IMR-90 (cell line): ENCODE measurements at places on chromosomes 13 and 19. TPM values are rescaled to one million over a fixed set of nuclear protein-coding genes. Genes with fewer than 3 reads are reported as not detected.

The CALR gene
- 3,245 and 3,358 TPM in 2 replicates for total RNA-seq

The CACNA1A gene
- total RNA-seq: 5.3 and 5.9 TPM in 2 replicates

- H3K4me3 ChIP-seq: no peak overlapping the region
- H3K27ac ChIP-seq: no peak overlapping the region
- H3K4me1 ChIP-seq: no peaks in the 10 kb centered on the region
- DNase-seq: peak; percentile 56
- peaks cover 9% of the 10 kb centered on the region for H3K27me3 ChIP-seq
Measured at GRCh38 chr13:113034451-113035212, 65.6 kb downstream of the MCF2L start.

GRCh38 chr13:102729560-102730270 lies 34.9 kb upstream of the METTL21C start:
- H3K27ac ChIP-seq: no peak overlapping the region
- no peaks in the 10 kb centered on the region for H3K4me1 ChIP-seq
- DNase-seq: peak; percentile 78
- no peaks in the 10 kb centered on the region for H3K36me3 ChIP-seq
- no peak overlapping the region for H3K4me3 ChIP-seq

DNA sequence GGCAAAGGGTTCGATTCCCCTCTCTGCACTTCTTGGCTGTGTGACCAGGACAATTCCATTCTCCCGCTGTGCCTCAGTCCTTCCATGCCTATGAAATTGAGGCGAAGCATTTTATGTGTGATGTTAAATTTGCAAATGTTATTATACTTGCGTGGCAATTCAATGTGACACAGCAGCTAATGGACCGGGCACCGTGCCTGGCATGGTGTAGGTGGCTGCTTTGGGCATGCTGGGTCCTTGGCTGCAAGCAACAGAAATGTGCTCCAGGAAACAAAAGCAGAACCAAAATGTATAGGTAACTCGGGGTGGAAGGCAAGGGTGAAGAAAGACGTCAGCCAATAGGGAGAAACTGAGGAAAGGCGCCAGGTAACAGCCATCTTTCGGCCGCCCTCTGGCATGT lies 37.1 kb downstream of the TINCR start:
- no peaks in the 10 kb centered on the region for H3K36me3 ChIP-seq
- DNase-seq: no peak
- peaks cover 10% of the 10 kb centered on the region; the same call in 1 of the 2 replicates for H3K27me3 ChIP-seq
- no peak overlapping the region for H3K27ac ChIP-seq

The CEP89 gene
- total RNA-seq: 5.8 and 7.2 TPM in 2 replicates

- no peaks in the 10 kb centered on the region for H3K36me3 ChIP-seq
- DNase-seq: no peak
- H3K4me3 ChIP-seq: no peak overlapping the region
Measured at GRCh38 chr13:74114641-74115040, 19.6 kb downstream of the KLF12 start.

DNA sequence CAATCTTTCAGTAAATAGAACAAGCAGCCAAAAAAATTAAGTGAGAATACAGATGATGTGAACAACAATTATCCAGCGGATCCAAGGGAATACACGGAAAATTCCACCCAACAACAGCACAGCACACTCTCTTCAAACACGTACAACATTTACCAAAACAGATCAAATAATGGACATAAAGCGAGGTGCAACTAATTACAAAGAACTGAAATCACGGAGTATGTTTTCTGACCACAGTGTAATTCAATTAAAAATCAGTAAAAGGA lies 26.2 kb downstream of the MIER2 start:
- H3K4me3 ChIP-seq: no peak overlapping the region
- H3K27me3 ChIP-seq: no peaks in the 10 kb centered on the region
- no peak overlapping the region for H3K27ac ChIP-seq
- peaks cover 56% of the 10 kb centered on the region for H3K36me3 ChIP-seq

- H3K4me3 ChIP-seq: no peak overlapping the region
- no peaks in the 10 kb centered on the region for H3K4me1 ChIP-seq
- H3K27me3 ChIP-seq: no peaks in the 10 kb centered on the region
- H3K27ac ChIP-seq: no peak overlapping the region
- DNase-seq: no peak
Measured at GRCh38 chr13:112182251-112182650, 115.3 kb downstream of the SOX1 start.

The IL4I1 gene
- total RNA-seq: under 0.01 and 0.36 TPM in 2 replicates

GRCh38 chr19:8069096-8069973 lies 16.8 kb downstream of the CCL25 start:
- 0 out of 2 replicates have a peak, but pooled peaks cover 1% of the 10 kb centered on the region for H3K27me3 ChIP-seq
- H3K4me3 ChIP-seq: no peak overlapping the region
- no peak for DNase-seq

GRCh38 chr19:42166316-42166715 lies 34.1 kb upstream of the POU2F2 start:
- no peak overlapping the region for H3K4me3 ChIP-seq
- DNase-seq: no peak
- no peaks in the 10 kb centered on the region for H3K4me1 ChIP-seq
- H3K36me3 ChIP-seq: no peaks in the 10 kb centered on the region
- H3K27me3 ChIP-seq: peaks cover 78% of the 10 kb centered on the region
- no peak overlapping the region for H3K27ac ChIP-seq

The WDR88 gene
- total RNA-seq: not detected in 2 replicates

GRCh38 chr13:81738364-81738763 lies 1397.4 kb upstream of the SPRY2 start:
- H3K27ac ChIP-seq: no peak overlapping the region
- H3K4me1 ChIP-seq: no peaks in the 10 kb centered on the region
- no peaks in the 10 kb centered on the region for H3K27me3 ChIP-seq
- no peak for DNase-seq
- H3K4me3 ChIP-seq: no peak overlapping the region

DNA sequence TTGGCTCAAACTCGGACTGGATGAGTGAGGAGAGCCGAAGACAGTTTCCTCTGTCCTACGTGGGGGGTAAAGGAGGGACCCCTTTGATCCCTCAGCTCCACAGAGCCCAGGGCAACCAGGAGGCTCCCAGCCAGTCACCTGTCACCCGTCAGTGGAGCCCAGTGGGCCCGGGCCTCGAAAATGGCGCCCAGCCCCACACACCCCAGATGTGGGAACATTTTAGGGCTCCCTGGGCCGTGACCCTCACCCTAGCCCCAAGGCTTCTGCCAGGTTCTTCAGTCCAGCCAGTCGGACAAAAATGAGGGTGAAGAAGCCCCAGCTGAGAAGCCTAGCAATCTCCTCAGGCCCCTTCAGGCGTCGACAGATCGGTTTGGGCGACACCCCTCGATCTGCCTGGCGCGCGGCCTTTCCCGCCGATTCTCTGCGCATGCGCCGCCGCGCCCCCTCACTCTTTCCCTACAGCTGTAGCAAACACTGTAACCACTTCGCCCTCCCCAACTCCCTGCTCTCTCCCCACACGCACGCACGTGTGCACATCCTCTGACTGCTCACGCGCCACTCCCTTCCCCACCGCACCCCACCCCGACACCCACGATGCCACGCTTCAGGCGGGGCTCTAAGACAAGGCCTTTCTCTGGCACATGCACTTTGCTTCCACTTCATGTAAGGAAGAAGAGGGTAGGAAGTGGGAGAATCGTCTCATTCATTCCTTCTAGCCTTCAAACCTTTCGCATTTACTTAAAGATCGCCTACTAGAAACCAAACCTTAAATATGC lies at the start of gene SLC6A16:
TSS of gene SLC6A16 (minus strand) at position 391 of the 776 bp plus-strand sequence. CDS start 13,844 bp downstream, outside the sequence.
- DNase-seq: no peak
- no peaks in the 10 kb centered on the region for H3K4me1 ChIP-seq
- no peaks in the 10 kb centered on the region for H3K27me3 ChIP-seq
- peaks cover 2% of the 10 kb centered on the region for H3K36me3 ChIP-seq

GRCh38 chr19:42494321-42494720 lies 34.0 kb downstream of the CEACAM1 start:
- no peaks in the 10 kb centered on the region for H3K4me1 ChIP-seq
- H3K36me3 ChIP-seq: no peaks in the 10 kb centered on the region
- peaks cover 15% of the 10 kb centered on the region for H3K27me3 ChIP-seq
- no peak overlapping the region for H3K27ac ChIP-seq

GRCh38 chr19:48190288-48190884 lies 19.9 kb downstream of the ZSWIM9 start:
- H3K27ac ChIP-seq: no peak overlapping the region
- peaks cover 5% of the 10 kb centered on the region for H3K36me3 ChIP-seq
- peak; percentile 82 for DNase-seq
- H3K4me1 ChIP-seq: no peaks in the 10 kb centered on the region
- H3K4me3 ChIP-seq: no peak overlapping the region

DNA sequence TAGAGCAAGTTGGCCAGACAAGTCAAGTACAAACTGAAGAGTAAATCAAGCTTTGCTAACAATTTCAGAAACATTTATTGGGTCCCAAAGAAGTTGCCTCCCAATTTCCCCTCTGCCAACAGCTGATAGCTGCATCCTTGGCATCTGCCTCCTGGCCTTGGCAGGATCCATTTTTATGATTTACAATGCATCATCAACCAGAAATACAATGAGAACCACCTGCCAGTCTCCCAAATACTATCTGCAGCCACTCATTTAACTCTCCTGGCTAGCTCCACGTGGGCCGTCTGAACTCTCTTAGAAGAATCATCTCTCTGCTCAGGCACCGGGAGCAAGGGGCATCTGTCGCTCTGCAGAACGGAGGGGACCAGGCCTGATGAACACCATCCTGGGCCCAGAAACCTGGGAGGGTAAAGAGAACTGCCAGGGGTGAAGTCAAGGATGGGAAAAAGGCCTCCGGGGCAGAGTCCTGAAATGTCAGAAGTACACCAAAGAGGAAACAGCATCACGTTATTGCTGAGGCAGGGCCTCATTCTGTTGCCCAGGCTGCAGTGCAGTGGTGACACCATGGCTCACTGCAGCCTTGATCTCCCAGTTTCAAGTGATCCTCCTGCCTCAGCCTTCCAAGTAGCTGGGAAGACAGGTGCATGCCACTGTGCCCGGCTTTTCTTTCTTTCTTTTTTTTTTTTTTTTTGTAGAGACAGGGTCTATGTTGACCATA lies 2.6 kb downstream of the LONP1 start:
- H3K4me1 ChIP-seq: peaks cover 4% of the 10 kb centered on the region
- no peak overlapping the region for H3K4me3 ChIP-seq
- no peaks in the 10 kb centered on the region for H3K27me3 ChIP-seq
- peaks cover 22% of the 10 kb centered on the region for H3K36me3 ChIP-seq
- DNase-seq: no peak
- H3K27ac ChIP-seq: peak overlapping the region; percentile 74; the same call in 1 of the 2 replicates

The TEX26 gene
- total RNA-seq: not detected in 2 replicates

- no peaks in the 10 kb centered on the region for H3K4me1 ChIP-seq
- no peak overlapping the region for H3K27ac ChIP-seq
- no peaks in the 10 kb centered on the region for H3K36me3 ChIP-seq
- no peak for DNase-seq
- H3K27me3 ChIP-seq: peaks cover 29% of the 10 kb centered on the region
Measured at GRCh38 chr19:19214159-19214490, 2.4 kb downstream of the NCAN start.

GRCh38 chr19:53772943-53773342 lies 51.2 kb downstream of the NLRP12 start:
- H3K27ac ChIP-seq: no peak overlapping the region
- DNase-seq: peak; percentile 47
- no peaks in the 10 kb centered on the region for H3K27me3 ChIP-seq
- H3K4me3 ChIP-seq: no peak overlapping the region
- no peaks in the 10 kb centered on the region for H3K4me1 ChIP-seq

The PRODH2 gene
- not detected in 2 replicates for total RNA-seq

The CAPN12 gene
- 0.18 TPM in 1 of 2 replicates, not detected in the other for total RNA-seq

DNA sequence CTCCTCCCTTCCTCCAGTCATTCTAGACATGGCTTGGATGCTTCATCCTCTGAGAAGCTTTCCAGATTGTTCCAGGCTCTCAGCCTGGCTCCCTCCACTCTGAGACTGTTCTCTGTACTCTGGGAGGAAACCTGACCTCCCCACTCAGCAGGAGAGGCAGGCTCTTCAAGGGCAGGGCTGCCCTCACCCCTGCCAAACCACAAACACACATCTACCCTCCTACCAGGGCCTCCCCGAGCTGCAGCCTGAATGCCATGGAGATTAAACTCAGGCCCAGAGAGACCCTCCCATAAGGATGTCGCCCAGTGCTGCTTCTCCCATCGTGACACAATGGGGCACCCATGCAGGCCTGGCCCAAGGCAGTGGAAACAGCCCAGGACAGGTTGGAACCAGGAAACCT lies 16.2 kb downstream of the NUMBL start:
- peaks cover 90% of the 10 kb centered on the region for H3K36me3 ChIP-seq
- no peaks in the 10 kb centered on the region for H3K4me1 ChIP-seq
- no peak for DNase-seq
- H3K27ac ChIP-seq: no peak overlapping the region
- no peak overlapping the region for H3K4me3 ChIP-seq
- no peaks in the 10 kb centered on the region for H3K27me3 ChIP-seq

GRCh38 chr19:15213715-15214381 lies 13.1 kb upstream of the NOTCH3 start:
- no peak overlapping the region for H3K27ac ChIP-seq
- DNase-seq: no peak
- no peaks in the 10 kb centered on the region; the same call in 1 of the 2 replicates for H3K4me1 ChIP-seq
- H3K27me3 ChIP-seq: no peaks in the 10 kb centered on the region
- H3K4me3 ChIP-seq: no peak overlapping the region

The ADPRHL1 gene
- 0.28 and 0.36 TPM in 2 replicates for total RNA-seq

- H3K4me1 ChIP-seq: peaks cover 8% of the 10 kb centered on the region
- no peak overlapping the region for H3K4me3 ChIP-seq
- no peak for DNase-seq
- no peak overlapping the region for H3K27ac ChIP-seq
Measured at GRCh38 chr13:110428313-110428712, 121.2 kb downstream of the COL4A2 start.

The FREM2 gene
- not detected in 2 replicates for total RNA-seq

The CYP2B6 gene
- not detected in 2 replicates for total RNA-seq

DNA sequence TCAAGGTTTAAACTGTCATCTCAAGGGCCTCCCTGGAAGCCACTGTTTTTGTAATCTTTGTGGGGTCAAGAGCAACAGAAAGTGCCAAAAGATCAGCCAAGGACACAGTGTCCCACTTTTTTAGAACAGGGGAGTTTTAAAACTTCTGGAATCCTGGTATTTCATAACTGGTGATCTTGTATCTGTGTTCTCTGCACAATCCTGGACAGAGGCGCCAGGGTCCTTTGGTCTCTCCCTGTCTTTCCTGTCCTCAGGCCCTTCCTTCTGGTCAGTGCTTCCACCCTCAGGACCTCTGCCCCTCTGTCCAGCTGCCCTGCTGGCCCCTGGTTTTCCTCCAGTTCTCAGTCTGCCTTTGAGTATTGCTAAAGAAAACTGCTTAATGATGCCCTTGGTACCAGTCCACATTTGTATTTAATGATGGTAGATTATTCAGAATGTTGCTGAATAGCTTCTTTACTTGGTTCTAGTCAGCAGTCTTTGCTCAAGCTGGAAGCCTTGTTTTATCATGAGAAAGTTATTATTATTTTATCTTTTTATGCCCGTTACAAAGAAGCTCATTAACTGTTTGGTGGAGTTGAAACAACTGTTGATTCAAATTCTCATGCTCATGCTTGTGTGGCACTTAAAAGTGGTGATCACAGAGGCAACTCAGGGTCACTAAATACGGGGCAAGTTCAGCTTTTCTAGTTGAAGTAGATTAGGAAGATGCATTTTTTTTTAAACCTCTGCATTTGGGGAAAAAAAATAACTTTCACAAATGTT lies 47.5 kb downstream of the WASF3 start:
- no peak overlapping the region for H3K4me3 ChIP-seq
- no peaks in the 10 kb centered on the region for H3K36me3 ChIP-seq
- H3K27ac ChIP-seq: no peak overlapping the region
- no peak for DNase-seq
